ENCODE measurements at places on chromosomes 4 and X.

- DNase-seq, result no peak
These were observed 276.4 kb downstream of the SPRY1 start for GRCh38 chr4:123672987-123673386.

GRCh38 chrX:48648336-48648751 is 35.3 kb upstream of the WAS start:
- no peak for DNase-seq

- DNase-seq, result no peak
These were observed 96.2 kb downstream of the CDS1 start for GRCh38 chr4:84678976-84679744.

DNA sequence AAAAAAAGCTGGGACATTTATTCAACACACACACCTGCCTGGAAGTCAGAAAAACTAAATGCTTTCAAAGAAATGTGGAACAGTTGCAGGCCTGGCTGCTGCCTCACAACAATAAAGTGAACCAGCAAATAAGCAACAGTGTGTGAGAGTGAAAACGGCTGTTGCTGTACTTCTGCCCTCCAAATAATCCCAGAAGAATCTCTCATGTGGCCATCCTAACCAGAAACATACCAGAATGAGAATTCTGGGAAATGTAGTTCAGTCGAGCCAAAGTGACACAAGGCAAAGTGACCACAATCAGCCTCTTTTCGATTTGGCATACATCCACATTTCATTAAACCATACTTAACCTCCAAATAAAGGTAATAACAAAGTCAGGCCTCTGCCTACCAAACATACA is 204.5 kb downstream of the SLC7A11 start:
- DNase-seq, result no peak

- DNase-seq, result no peak
These were observed 25.1 kb downstream of the UGT2B4 start for GRCh38 chr4:69470561-69470960.

DNA sequence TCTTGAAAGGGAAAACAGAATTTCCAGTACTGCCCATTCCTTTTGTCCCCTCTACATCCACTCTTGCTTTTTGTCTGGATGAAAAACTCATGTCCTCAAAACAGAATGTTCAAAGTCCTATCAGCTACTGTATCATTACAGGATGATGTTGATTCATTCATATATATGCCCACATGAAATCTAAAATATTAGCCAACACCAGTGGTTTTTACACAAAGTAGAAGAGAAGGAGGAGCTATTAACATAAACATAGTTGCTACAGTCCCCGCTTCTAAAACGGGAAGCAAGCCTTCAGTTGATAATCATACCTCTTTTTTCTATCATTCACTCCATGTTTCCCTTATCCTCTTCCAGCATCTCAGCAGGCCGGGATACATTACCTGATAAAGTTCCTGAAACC is 7.7 kb upstream of the THOC2 start:
- no peak for DNase-seq

- DNase-seq, result no peak
These were observed 1.2 kb upstream of the TMEM144 start for GRCh38 chr4:158208963-158209640.

GRCh38 chr4:142874684-142875083 is 28.6 kb upstream of the INPP4B start:
- DNase-seq, result no peak

- no peak for DNase-seq
These were observed 104.1 kb downstream of the FSTL5 start for GRCh38 chr4:162059656-162060055.

DNA sequence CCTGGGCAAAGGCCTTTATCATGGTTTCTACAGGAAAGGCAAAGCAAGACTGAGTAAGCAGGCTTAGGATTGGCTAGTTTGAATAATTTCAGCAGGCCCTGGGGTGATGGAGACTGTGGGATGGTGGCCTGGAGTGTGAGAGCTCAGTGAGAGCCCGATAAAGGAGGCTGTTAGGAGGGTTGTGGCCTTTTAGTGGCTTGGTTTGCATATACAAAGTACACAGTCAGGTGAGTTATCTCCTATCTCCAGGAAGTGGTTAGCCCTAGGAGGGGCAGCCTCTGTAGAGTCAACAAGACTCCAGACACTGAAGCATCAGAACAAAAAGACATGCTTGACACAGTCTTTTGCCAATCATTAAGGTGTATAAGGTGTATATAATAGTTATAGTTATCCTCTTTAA is 157.2 kb downstream of the CFAP299 start:
- no peak for DNase-seq

- no peak for DNase-seq
These were observed 43.7 kb downstream of the MAGEB16 start for GRCh38 chrX:35841872-35842271.

GRCh38 chrX:129679901-129680300 is 25.1 kb upstream of the APLN start:
- DNase-seq, result no peak

- no peak for DNase-seq
These were observed 16.9 kb downstream of the FNIP2 start for GRCh38 chr4:158785718-158786117.

- no peak for DNase-seq
These were observed 263.8 kb downstream of the NKX6-1 start for GRCh38 chr4:84235126-84235944.

DNA sequence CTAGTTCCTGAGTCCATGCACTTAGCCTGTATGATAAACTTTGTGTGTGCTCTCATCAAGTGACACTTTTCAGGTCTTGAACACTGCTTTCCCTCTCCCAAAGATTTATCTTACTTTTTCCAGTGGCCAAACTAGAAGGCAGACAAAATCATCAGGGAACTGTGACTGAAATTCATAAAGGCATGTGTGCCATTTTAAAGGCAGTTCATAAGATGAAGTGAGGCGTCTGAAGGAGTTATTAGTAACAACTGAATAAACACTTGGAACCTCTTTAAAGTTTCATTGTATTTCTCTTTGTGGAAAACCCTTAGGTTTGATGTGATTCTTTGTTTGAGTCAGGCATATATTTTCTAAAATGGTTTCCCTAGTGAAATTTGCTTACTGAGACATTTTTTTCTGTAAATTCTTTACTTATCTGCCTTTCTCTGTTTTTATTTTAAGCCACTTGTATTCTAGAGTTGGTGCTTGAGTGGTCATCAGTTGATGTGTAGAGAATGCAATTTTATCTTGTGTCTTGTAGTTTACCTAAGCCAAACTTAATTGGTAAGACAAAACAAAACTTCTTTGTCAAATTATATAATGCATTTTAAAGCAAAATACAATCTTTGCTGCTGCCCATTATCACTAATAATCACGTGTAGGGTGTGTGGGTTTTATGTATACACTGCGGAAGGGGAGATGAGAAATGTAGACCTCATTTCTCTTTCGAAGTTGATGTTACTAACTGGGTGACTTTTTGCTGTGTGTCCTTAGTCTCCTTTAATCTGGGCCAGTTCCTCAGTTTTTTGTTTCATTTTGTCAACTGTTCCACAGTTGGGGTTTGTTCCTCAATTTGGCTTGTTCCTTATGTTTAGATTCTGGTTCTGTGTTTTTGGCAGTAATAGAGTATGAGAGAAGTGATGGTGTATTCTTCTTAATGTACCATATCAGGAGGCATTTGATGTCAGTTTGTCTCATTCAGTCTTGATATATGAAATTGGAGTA is 56.8 kb downstream of the RBPJ start:
- DNase-seq, result no peak

DNA sequence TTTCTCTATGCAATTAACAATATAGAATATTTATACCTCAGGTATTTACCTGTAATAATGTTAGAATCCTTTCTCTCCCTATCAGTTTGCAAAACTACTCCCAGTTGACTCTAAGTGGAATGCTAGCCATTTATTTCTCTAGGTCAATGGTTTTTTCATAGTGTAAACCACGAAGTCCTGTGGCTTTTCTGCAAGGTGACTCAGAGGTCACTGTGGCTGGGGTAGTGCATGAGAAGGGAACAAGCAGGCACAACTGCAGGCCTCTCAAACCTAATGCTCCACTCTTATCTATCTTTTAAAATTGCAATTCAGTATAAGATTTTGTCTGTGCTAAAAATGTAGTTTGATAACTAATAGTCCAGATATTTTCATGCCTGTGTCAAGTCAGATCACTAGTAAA is 159.4 kb downstream of the ANTXR2 start:
- no peak for DNase-seq

DNA sequence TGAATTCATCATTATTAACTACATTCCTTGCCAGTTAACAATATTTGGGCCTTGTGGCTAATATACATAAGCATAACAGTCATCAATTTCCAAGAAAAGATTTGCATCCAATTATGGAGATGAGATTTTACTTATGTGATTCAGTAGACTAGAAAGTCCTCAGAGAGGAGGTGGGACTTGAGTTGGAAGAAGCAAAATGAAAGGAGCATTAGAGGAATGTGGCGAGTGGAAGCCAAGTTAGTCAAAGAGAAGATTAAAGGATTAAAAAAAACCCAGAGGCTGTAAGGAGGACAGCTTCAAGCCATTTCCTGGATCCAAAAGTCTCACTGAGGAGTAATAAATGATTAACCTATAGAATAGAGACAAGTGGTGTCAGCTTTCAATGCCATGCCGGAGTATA is 1099.4 kb upstream of the IGFBP7 start:
- DNase-seq, result no peak

DNA sequence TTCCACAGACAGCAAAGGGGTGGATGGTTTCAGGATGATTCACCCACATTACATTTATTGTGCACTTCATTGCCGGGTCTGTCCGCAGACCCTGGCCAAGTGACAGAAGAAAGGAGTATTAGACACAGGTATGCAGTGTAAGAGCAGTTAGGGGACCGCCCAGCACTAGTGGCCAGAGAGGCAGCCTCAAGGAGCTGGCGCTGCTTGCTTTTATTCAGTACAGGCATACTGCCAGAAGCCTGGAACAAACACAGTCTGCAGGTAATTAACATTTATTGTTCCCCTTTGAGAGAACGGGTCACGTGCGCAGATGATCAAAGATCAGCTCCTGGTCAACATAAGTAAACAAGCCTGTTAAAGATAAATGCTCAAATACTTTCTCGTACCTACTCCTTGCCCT is 1639.0 kb upstream of the IGFBP7 start:
- DNase-seq, result no peak

DNA sequence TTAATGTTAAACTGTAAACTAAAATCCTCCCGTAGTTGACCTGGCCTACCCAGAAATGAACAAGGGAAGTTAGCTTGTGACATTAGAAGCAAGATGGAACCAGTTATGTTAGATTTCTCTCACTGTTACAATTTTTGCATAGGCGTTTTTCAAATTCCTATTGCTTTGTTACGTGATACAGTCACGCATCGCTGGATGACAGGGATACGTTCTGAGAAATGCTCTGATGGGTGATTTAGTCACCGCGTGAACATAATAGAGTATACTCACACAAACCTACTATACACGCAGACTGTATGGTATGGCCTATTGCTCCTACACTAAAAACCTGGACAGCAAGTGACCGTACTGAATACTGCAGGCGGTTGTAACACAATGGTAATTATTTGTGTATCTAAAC is 46.7 kb upstream of the PUDP start:
- DNase-seq, result no peak

DNA sequence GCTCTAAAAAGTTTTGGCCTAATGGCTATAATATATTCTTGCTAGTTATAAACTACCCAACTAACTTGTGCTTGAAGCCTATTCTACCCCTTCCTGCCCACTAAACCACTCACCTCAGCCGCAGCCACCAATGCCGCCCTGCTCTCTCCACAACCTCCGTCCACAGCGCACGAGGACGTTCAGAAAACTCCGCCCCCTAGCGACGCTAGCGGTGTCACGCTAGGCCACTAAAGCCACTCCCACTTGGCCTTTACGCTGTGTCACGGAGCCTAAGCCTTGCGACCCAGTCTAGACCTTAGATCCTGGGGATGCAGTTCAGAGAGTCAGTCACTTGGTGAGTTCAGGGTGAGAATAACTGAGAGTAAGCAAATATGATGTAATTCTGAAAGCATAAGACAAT is at the start of gene TEX11:
Gene TEX11, minus strand, starts transcription at position 171 of the 400 bp plus-strand sequence. CDS start 922 bp downstream, outside the sequence.
- DNase-seq, result no peak

DNA sequence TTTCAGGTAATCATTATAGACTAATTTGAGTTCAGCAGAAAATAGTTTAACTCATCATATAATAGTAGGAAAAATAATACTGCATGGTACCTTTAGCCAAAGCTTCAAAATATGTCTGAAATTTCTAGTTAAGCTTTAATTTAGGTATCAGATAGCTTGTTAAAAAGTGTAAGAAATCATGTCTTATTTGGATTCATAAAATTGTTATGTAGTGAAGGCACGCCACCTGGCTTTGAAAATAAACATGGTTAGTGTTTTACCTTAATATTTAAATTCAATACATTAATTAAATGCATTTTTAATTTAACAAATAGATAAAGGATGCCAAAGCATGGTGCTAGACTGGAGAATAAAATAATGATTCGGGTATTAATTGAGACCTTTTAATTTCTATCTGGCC is 211.4 kb downstream of the FSTL5 start:
- DNase-seq, result no peak
